HuH-7.5 (cell line): ENCODE measurements at places on chromosomes 2 and 18.
A peak's percentile ranks its signal among the peaks of the same experiment; 100 is the strongest.

GRCh38 chr2:176128172-176128981 lies 1.1 kb upstream of the HOXD8 start:
- no peak for DNase-seq

- no peak for DNase-seq
Measured at GRCh38 chr2:127628767-127629614, 17.0 kb upstream of the GPR17 start.

- no peak for DNase-seq
Measured at GRCh38 chr18:24662412-24662821, 202.0 kb downstream of the HRH4 start.

- DNase-seq = no peak
Measured at GRCh38 chr18:58148954-58149471, 105.0 kb downstream of the NEDD4L start.

DNA sequence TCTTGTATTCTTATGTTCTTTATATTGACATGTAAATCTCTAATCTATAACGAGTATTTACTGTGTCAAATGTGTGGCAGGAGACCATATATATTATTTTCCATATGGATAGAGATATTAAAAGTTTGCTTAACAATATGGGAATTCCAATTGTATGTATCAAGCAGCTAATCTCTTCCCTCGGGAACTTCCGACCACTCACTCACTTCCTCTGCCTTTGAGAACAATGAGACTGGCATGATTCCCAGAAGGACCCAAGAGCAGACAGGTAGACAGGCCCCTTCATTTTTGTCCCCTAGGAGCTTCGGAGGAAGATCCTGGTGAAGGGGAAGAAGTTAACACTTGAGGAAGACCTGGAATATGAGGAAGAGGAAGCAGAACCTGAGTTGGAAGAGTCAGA lies 24.1 kb downstream of the PLCD4 start:
- no peak for DNase-seq

- DNase-seq = peak; percentile 11
Measured at GRCh38 chr18:61502472-61502871, 169.2 kb downstream of the CDH20 start.

DNA sequence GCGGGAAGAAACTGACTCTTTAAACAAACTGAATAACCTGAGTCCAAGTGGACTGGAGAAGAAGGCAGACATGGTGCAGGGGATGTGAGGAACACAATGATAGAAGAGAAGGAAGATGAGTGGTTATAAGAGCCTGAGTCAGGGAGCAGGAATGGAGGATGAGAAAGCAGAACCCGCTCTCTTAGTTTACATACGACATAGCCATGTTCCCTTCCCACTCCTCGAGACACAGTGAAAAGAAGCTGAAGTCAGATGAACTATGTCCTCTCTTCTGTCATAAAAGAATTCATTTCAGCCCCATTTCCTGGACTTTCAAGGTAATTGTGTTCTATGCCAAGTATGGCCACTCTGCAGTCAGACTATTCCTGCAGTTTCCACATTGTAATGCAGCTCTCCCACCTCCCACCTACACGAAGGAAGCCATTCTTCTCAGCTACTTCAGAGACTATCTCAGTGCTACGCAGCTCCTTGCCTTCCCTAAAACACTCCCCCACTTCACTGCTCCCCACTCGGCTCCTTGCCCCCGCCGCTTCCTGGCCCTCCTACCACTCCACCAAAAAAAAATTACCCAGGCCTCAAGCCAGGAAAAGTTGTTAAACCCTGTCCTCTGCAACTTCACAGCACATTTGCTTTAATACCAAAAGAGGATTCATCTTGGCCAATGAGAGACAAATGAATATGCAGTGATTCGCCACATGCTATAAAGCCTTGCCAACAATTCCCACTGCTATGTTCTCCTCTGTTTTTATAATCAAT lies 323.4 kb upstream of the EPHA4 start:
- DNase-seq = no peak

DNA sequence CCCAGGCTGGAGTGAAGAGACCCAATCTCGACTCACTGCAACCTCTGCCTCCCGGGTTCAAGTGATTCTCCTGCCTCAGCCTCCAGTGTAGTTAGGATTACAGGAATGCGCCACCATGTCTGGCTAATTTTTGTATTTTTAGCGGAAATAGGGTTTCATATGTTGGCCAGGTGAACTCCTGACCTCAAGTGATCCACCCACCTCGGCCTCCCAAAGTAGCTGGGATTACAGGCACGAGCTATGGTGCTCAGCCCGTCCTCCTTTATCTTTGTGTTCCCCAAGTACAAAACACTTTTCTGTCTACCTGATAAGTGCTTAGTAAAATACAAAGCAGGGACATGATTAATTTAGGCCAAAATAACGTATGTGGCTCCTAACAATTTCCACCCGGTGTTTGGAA lies 91.2 kb upstream of the STK17B start:
- no peak for DNase-seq

GRCh38 chr2:98050070-98050469 lies 36.9 kb upstream of the VWA3B start:
- DNase-seq = no peak

- no peak for DNase-seq
Measured at GRCh38 chr2:20107776-20108175, 56.3 kb upstream of the LAPTM4A start.

GRCh38 chr2:71944806-71945602 lies 202.7 kb downstream of the CYP26B1 start:
- DNase-seq = no peak

DNA sequence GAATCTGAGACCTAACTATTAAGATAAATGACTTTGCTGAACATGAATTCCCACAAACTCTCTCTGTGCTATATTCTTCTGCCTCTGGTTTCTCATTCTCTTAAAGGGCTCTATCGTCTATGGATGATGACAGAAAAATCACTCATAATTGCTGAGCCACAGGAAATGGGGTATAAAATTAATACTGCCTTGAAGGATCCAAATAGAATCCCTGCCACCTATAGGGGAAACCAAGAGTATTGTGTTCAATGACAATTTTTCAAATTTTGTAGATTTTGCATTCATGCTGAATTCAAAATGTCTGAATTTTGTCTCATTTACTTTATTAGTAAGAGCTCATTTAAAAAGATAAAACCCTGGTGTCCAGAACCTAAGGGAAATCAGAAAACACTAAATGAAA lies 235.8 kb downstream of the RBM43 start:
- no peak for DNase-seq

DNA sequence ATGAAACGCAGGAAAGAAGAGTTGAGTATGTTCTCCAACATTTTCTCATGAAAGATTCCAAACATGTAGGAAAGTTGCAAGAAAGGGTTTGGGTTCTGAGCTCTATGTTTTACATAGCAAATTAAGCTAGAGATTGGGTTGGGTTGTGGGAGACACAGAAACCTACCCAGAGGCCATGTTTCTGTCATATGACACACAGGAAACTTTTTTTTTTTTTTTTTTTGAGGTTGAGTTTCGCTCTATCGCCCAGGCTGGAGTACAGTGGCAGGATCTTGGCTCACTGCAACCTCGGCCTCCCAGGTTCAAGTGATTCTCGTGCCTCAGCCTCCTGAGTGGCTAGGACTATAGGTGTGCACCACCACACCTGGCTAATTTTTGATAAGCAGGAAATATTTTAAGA lies 57.6 kb downstream of the DOCK10 start:
- DNase-seq = no peak

- no peak for DNase-seq
Measured at GRCh38 chr18:25669741-25670140, 317.8 kb upstream of the ZNF521 start.

DNA sequence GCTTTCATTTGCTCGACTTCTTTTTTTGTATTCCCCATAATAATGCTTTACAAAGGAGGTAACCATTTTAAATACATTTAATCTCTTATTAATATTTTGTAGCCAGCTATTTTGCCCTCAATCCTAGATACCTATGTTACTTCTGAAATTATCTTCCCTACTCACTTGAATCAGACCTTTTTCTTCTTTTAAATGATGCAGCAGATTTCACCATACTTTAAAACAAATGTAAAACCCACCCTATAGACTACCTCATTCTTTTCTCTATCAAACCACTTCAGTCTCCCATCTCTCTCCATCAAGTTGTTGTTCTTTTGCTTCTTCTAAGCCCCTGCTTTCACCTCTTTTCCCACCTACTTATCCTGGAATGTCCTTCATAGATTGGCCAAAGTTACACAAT lies 151.5 kb upstream of the DNMT3A start:
- no peak for DNase-seq

GRCh38 chr2:240163844-240164574 lies 23.6 kb upstream of the OTOS start:
- no peak for DNase-seq

DNA sequence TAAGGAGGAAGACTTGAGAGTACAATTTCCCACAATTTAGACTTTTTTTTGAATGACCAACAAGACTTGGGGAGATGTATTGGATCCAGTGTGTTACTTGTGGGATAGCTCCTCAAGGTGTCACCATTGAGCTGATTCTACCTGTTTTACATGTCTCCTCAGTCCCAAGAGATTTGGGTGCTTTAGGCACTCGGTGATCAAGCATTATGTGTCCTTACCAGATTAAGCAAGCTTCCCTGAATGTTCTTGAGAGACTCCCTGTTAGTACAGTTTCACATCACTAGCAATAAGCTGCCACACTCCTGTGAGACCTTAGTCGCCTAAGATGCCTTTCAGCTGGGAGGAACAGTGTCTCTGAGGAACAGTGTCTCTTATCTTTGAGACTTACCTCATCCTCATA lies 384.3 kb upstream of the SYT4 start:
- DNase-seq = no peak

GRCh38 chr18:54762386-54762785 lies 65.9 kb upstream of the RAB27B start:
- no peak for DNase-seq

- DNase-seq = no peak
Measured at GRCh38 chr2:162732946-162733698, 105.4 kb downstream of the KCNH7 start.

- no peak for DNase-seq
Measured at GRCh38 chr18:41922176-41922575, 32.9 kb upstream of the PIK3C3 start.

GRCh38 chr2:53381271-53381670 lies 386.3 kb upstream of the CHAC2 start:
- DNase-seq = no peak

GRCh38 chr2:229794636-229795035 lies 80.3 kb upstream of the DNER start:
- DNase-seq = no peak

- DNase-seq = peak; percentile 7
Measured at GRCh38 chr18:63518178-63519012, 23.8 kb upstream of the SERPINB12 start.

DNA sequence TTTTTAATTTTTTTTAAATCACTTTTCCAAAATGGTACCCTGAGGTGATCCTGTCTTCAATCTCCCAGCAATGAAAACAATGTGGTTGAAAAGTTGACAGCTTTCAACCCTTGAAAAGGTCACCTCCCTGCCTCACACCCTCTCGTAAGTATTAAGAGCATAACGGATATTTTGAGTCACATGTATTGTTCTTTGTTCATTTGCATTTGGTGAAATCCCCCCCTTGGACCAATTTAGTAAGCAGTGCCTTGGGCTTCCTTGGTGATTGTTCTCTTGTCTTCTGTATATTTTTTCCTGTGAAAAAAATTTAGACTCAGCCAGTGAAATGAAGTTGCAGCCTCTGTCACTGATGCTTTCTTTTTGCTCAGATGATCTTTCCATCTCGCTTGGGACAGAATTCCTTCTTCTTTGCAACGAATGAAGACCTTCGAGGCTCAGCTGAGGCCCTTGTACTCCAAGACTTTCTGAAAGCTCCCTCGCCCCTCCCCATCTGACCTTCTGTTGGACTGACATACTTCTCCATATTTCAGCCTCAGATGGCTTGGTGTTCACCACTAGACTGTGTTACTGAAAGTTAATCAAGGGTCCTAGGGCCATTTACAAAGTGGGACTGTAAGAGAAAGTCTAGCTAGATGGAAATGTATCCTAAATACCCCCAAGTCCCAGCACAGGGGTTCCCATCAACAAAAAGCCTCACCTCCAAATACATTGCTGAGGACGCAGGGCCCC lies 158.4 kb downstream of the BCL2 start:
- no peak for DNase-seq

DNA sequence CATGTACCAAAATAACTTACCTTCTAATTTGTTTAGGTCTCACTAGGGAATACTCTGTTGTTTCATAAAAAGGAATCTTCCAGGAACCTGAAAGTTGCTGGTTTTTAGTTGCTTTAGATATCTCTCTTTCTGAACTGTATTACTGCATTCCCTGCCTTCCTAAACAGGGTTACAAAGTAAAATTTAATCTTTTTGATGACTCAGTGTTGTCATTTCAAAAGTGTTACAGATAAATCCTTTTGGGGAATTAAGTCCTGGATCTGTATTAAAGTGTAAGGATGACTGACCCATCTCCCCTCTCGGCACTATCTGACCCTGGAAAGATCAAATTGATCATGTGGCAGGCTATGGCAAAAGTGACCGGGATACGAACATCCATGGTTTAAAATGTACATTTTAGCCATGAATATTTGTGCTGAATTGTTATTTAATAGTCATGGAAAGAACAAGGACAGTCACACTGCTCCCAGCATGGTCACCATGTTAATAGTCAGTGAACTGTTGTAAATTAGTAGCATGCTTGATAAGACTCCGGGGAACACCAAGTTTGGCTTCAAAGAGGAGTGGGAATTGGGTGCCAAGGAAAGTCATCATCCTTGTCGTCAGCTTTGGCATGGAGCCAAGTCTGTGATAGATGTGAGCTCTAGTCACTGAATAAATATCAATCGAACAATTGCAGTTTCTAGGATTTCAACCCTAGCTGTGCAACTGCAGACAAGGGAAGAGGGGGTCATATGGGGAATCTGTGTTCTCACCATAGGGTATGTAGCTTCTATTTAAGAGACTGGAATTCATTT lies 4.2 kb downstream of the PLEKHA3 start:
- DNase-seq = no peak

DNA sequence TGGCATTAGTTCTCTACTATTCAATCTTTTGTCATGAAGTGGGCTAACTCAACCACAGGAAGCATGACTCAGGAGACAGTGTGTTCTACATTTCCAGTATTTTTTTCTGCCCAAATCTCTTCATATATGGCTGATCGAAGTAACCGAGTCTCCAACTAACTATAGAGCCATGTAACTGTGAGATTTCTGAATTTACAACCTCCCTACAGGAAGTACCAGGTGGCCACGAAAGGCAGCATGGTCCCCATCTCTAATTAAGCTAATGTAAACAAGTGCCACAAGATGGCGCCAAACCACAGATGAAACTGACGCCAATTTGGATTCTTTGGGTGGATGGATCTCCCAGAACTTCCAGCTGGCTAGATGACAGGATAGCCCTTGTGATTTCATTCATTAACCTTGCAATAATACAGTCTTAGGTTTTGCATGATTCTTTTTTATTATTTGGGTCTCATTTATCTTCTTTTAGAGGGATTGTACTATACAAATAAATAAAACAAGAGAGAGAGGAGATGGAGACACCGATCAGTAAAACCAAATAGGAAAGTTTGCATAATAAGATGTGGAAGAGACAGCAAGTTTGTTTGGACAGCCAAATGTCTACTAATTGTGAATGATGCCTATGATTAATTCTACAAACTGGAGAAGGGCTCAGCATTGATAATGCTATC lies 18.3 kb upstream of the ARHGAP15 start:
- DNase-seq = peak; percentile 13
